ENCODE measurements at places on chromosomes 11 and 22.

- DNase-seq = no peak
These were observed 19.7 kb upstream of the MUC5AC start for GRCh38 chr11:1138097-1138496.

GRCh38 chr11:17894929-17895658 lies 117.8 kb downstream of the SERGEF start:
- no peak for DNase-seq

GRCh38 chr11:94786264-94787126 lies 18.3 kb downstream of the AMOTL1 start:
- no peak for DNase-seq

- no peak for DNase-seq
These were observed 58.1 kb downstream of the AMBRA1 start for GRCh38 chr11:46535688-46536087.

DNA sequence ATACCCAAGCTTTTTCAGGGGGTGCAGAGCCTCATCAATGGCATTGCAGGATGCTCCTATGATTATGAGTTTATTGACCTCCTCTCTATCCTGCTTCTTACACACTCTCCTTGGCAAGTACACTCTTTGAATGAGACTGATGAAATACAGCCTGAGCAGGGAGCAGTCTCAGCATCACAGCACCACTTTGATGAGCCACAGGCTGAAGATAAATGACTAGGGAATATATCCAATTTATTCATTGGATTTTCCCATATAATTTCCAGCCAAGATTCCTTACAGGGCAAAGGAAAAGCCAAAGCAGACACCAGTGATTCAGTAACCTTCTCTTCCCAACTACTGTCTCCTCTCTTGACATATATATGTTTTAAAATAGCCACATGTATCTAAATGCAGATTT lies 79.2 kb downstream of the CASP12 start:
- DNase-seq = no peak

GRCh38 chr11:9601876-9602199 lies 28.4 kb downstream of the WEE1 start:
- DNase-seq = no peak
